ENCODE measurements at places on chromosomes 4 and X. TPM values are rescaled to one million over a fixed set of nuclear protein-coding genes. Genes with fewer than 3 reads are reported as not detected.

The LGI2 gene
- 3.7 TPM for total RNA-seq

The HPGD gene
- total RNA-seq = 1.9 TPM

The LRIT3 gene
- total RNA-seq = 0.33 TPM

The LRRC66 gene
- total RNA-seq = 0.40 TPM

The TLR10 gene
- 0.83 TPM for total RNA-seq

The SSX2B gene
- total RNA-seq = 0.94 TPM

The CD38 gene
- total RNA-seq = 13.3 TPM

The SLC2A9 gene
- 10.0 TPM for total RNA-seq

The FRMD7 gene
- total RNA-seq = not detected

The KCTD8 gene
- total RNA-seq = 15.4 TPM

The ETDA gene
- total RNA-seq = not detected

All from thyroid gland (tissue), 4 donors.